Mucosa of gallbladder (tissue), 1 donor: ENCODE measurements at places on chromosomes 13 and 19.

GRCh38 chr13:75764926-75765310, 128.8 kb downstream of the LMO7 start:
- no peak for DNase-seq

DNA sequence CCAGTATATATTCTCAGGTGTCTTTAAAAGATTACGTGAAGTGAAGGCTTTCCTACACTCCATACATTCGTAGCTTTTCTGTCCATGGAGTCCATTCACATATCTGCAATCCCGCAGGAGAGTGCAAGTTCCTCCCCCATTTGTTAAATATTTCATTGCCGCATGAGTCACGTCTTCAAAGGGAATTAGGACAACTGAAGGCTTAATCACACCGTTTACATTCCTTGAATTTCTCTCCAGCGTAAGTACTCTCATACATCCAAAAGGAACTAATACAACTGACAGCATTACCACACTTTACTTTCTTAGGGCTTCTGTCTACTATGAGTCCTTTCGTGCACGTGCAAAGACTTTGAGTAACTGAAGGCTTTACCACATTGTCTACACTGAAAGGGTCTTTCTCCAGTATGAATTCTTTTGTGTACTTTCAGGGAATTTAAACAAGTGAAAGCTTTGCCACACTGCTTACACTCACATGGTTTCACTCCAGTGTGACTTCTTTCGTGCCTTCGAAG, 29.0 kb upstream of the ZNF564 start:
- DNase-seq: peak; percentile 2

- DNase-seq: no peak
Measured at GRCh38 chr13:82298106-82298505, 1584.2 kb downstream of the SLITRK1 start.

- DNase-seq: no peak
Measured at GRCh38 chr13:39779337-39780265, 124.1 kb downstream of the COG6 start.

GRCh38 chr13:94351292-94351990, 128.0 kb downstream of the DCT start:
- no peak for DNase-seq

- no peak for DNase-seq
Measured at GRCh38 chr13:83657281-83657680, 225.0 kb downstream of the SLITRK1 start.

DNA sequence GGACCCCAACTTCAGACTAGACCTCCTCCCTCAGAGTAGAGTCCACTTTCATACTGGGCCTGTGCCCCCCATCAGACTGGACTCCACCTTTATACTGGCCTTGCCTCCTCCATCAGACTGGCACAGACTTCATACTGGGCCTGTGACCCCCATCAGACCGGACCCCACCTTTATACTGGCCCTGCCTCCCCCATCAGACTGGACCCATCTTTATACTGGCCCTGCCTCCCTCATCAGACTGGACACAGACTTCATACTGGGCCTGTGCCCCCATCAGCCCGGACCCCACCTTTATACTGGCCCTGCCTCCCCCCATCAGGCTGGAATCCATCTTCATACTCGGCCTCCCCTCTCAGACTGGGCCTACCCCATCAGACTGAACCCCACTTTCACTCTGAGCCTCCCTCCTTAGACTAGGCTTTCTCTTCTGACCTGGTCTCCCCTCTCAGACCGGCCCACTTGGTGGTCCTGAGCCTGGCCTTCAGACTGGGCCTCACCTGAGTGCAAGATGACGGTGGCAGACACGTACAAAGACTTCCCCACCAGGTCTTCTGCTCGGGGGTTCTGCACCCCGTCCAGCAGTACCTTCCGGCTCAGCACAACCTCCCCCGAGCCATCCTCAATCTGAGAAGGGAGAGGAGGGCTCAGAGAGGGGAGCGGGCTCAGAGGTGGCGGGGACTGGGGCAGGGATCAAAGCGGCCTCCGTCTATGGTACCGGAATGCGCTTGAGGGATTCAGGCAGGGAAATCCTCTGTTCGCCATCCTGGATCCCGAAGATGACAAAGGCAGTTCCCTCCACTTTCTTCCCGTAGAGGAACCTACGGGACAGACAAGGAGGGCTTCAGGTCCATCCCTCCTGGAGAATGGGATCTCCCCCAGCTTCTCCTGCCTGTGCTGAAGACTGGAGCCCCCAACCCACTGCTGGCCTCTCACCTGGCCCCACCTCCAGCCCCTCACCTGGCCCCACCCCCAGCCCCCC, 7.5 kb downstream of the C3 start:
- DNase-seq: no peak

GRCh38 chr19:38862321-38863059, 12.7 kb upstream of the HNRNPL start:
- DNase-seq: peak; percentile 59

DNA sequence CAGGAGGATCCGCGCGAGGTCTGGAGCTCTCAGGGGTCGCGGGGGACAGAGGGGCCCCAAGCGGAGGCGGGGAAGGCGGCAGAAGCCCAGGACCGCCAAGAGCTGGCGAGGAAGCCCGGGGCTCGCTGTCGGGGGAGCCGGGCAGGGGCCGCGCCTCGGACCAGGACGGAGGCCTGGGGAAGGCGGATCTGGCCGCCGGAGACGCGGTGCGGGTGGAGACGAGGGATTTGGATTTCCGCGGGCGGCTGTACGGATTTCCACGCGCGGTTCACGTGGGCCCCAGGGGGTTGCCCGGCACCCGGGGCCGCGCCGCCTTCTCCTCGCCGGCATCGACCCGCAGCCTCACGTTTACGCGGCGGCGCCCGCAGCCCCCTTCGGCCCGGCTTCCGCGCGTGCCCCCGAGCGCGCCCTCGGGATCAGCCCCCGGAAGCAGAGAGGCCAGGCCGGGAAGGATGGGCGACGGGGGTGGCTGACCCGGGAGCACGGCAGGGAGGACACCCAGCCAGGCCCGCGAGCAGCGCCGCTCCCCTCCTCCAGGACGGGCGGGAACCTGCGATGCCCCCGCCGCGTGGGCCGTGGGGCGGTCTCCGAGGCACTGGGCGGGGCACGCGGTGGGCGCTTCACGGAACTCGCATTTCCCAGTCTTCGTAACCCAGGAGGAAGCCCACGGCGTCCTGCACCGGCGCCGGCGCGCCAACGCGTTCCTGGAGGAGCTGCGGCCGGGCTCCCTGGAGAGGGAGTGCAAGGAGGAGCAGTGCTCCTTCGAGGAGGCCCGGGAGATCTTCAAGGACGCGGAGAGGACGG, 4.7 kb downstream of the F7 start:
- no peak for DNase-seq

GRCh38 chr13:35646056-35646774, 169.7 kb upstream of the MAB21L1 start:
- DNase-seq: no peak

GRCh38 chr19:47445937-47446402, 25.7 kb downstream of the SLC8A2 start:
- no peak for DNase-seq

- no peak for DNase-seq
Measured at GRCh38 chr19:39566064-39566463, 26.1 kb upstream of the EID2 start.

DNA sequence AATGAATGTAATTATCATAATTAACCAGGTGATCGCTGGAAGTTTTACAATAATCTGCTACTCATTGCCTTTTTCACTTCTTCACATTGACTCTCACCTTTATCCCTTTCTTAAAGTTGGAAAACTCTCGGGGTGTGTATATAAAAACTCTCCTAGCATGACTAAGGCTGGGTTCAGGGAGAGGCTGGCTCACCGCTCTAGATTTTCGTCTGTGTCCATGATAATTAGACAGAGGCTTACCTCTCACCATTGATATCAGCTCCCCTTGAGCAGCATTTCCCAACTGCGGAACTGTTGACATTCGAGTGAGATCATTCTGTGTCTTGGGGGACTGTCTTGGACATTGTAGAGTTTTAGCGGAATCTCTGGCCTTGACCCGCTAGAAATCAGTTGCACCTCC, 39.4 kb downstream of the NFIX start:
- no peak for DNase-seq

DNA sequence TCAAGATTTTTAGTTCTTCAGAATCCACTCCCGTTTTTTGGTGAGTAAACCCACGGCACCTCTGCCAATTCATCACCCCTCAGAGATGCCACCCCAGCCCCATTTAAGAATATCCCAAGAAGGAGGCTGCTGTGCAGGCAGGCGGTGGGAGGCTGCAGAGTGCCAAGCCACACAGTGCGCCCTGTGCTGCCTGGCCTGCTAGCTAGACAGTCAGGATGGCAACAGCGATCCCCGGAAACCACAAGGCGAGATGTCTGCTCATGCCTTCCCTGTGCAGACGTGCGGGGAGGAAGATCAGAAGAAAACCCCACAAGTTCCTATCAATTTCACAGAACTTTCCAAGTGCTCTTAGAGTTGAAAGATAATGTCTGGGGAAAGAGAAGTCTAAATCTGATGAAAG, 64.8 kb upstream of the GPR183 start:
- DNase-seq: no peak

DNA sequence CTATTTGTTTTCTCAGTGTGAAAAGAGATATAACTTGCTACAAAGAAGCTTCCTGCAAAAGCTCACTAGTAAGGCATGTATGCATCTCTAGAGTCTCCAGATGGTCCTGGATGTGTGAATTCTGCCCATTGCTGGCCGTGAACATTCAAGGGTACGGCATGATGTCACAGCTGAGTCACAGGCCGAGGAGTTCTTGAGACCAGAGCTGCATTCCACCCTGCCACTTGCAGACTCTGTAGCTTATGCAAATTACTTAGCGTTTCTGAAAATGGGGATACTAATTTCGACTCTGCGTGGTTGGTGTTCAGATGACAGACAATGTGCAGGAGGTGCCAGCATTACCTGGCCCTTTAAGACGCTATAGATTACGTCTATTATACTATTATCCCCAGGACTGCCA, 470.7 kb downstream of the ZNF536 start:
- no peak for DNase-seq

DNA sequence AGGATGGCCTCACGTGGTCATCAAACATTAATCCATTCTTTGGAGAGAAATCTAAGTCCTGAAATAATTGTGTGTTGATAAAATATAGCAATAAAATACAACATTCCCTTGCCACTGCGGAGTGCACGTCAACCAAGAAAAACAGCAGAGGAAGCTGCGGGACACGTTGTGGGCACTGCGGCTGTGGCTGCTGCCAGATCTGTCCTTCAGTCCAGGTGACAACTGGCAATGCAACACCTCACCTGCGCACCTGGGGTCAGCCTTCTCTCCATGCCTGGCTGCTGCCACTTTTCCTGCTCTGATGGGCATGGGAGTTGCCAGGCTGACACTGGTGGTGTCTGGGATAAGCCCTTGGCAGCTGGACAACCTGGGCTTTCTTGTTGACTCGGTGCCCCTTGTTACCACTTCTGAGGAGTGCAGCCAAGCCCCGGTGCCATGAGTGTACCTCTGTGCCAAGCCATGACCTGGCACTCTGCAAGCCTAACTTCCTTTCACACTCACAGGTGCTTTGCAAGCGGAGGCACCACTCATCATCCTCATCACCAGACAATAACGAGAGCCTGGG, 251.6 kb upstream of the TSHZ3 start:
- no peak for DNase-seq

DNA sequence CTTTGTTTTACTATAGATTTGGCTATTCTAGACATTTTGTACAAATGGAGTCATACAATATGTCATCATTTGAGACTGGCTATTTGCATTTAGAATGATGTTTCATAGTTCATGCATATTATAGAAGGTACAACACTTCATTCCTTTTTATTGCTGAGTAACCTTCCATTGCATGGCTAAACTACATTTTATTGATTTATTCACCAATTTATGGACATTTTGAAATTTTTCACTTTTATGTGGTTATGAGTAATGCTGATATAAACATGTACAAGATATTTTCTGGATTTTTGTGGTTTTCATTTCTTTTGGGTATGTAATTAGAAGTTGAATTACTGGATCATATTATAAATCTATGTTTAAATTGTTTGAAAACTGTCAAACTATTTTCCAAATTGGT, 710.3 kb upstream of the SLITRK5 start:
- DNase-seq: no peak

DNA sequence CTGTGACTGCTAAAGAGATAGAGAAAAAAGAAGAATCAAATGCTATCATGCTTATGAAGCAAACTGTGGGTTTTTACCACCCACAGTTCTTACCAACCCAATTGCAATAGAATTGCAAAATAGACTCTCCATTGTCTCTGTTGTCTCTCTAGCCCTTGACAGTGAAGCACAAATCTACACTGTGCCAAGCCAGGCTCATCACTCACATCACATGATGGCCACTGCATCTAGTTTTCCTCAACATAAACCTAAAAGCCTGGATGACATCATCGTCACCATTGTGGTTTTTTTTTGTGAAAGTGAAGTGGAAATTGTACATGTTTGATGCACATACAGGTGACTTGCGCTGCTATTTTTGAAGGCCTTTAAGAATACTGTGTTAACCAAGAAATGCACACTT, 56.1 kb downstream of the KL start:
- no peak for DNase-seq

DNA sequence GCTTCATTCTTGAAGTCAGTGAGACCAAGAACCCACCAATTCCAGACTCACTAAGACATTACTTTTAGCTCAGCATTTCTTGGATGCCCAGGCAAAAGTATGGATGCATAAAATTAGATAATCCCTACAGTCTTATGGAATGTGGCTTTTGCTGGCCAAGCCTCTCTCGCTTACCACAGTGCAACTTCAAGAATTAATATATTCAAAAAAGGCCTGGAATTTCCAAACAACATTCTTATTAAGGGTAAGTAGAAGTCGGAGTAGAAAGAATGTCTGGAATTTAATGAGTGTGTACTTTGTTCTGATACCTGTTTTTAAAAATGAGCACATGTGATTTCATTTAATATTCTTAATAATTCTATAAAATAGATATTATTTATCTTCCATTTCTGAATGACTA, 302.4 kb upstream of the TMTC4 start:
- DNase-seq: no peak

GRCh38 chr13:112103260-112103838, 36.4 kb downstream of the SOX1 start:
- DNase-seq: no peak

- DNase-seq: no peak
Measured at GRCh38 chr13:27425158-27425917, 919 bp downstream of the GTF3A start.

DNA sequence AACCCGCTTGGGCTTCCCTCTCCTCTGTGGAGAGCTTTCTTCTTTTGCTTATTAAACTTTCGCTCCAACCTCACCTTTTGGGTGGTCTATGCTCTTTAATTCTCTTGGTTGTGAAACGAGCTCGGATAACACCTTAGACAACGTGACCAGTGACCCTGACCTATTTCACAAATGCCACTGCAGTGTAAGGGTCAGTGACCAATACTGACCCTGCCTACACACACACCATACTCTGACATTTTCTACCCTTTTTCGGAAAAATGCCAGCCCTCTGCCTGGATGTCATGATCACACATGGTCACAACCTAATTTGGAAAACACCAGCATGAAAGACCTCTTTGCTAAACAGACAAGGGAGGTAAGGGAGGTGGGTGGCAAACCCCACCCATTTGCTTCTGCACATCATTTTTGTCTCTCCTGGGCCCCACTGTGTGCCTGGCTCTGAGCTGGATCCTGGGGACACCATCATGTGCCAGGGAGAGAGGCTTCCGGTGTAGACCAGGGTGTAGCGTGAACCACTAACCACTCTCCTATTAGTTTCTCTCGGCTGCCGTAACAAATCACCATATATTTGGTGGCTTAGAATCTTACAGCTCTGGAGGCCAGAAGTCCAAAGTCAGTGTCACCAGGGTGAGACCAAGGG, 9.9 kb downstream of the ETFB start:
- no peak for DNase-seq
